Stimulated activated CD4-positive, alpha-beta T cell treated with anti-CD3 and anti-CD28 coated beads, Interleukin-15, amount 100 ng/mL, for 1 hour (primary cell): ENCODE measurements at places on chromosomes 12 and 14.

- no peak for DNase-seq
These were observed 882.3 kb downstream of the RPS29 start for GRCh38 chr14:48703728-48704467.

DNA sequence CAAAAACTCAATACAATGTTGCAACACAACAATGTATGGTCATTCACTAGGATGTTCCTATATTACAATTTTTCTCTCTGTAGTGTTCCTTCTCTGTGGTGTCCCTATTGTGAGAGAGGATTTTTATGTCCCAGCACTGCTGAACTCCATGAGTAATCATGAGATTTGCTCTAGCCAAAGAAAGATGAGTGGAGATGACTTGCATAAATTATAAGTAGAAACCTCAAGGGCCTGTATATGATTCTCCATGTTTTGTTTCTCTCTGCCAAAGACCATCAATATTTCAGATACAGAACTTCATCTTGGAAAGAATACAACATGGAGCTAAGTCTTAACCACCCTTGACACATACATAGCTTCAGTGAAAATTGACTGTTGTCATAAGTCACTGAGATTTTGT is 579.1 kb downstream of the TMTC2 start:
- no peak for DNase-seq

GRCh38 chr12:101954676-101955075 is 77.3 kb downstream of the DRAM1 start:
- no peak for DNase-seq

DNA sequence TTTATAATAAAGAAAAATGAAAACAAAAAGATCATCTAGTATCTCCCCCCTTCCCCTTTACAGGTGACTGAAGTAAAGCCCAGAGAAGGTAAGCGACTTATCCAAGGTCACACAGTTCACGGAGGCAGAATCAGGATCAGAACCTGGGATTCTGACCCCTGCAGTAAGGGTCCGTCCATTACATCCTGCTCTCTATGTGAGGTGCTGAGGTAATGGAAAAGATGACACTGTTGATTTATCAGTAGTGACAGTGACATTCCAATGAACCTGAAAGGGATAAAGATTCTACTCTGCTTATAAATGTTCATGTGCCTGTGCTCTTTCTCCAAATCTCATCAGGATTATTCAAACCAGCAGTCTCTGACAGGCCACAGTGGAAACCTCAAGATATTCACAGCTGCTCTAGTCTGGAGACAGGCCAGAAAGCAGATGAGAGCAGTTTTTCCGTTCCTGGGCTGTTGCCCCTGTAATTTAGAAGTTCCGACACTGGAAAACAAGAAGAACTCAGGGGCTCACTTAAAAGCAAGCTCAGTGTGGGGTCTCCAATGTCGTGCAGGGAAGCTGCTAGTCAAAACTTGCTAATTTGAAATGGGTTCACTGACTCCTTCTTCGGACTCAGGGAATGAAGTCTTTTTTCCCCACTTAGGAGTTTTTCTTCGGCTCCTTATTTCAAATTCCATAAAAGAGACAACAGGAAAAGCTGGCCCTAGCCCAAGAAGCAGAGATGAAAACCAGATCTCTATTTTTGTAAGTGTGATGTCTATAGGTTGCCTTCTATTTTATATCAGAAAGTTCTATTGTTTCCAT is 131.8 kb upstream of the EEA1 start:
- DNase-seq = no peak
